ENCODE measurements at places on chromosomes 5 and 9. TPM values are rescaled to one million over a fixed set of nuclear protein-coding genes. Genes with fewer than 3 reads are reported as not detected.

The CAAP1 gene
- 16.6 TPM for polyA plus RNA-seq

The IL13 gene
- not detected for polyA plus RNA-seq

The ARL10 gene
- polyA plus RNA-seq = 12.2 TPM

The THBS4 gene
- polyA plus RNA-seq = 198 TPM

The FOXE1 gene
- not detected for polyA plus RNA-seq

DNA sequence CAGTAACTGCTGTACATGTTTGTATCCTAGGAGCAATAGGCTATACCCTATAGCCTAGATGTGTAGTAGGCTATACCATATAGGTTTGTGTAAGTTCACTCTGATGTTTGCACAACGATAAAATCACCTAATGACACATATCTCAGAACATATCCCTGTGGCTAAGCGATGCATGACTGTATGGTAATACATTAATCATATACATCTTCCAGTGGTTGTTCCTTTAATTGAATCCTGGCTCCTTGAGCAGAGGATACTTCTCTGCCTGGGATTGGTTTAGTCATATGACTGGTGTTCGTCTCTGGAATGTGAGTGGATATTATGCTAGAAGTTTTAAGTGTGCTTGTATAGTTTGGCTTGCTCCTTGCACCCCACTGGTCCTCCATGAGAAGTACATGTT, 425.8 kb downstream of the MAN2A1 start:
- no peak for DNase-seq

DNA sequence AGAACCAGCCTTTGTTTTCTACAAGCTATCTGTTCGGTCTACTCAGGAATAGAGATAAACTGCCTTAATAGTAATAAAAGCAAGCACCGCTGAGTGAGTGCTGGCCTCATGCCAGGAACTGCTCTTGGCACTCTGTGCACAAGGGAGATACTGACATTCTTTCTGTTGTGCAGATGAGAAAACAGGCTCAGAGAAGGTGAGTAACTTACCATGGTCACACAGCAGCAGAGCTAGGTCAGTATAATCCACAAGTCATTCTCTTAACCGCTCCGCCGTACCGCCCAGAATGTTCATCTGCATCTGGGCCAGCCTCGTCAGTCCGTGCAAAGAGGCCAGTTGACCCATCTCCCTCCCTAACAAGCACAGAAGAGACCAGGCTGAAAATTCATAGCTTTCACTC, 27.4 kb downstream of the QRFP start:
- DNase-seq = no peak

- DNase-seq = no peak
Observed at GRCh38 chr9:2082772-2083171, 67.6 kb downstream of the SMARCA2 start.

DNA sequence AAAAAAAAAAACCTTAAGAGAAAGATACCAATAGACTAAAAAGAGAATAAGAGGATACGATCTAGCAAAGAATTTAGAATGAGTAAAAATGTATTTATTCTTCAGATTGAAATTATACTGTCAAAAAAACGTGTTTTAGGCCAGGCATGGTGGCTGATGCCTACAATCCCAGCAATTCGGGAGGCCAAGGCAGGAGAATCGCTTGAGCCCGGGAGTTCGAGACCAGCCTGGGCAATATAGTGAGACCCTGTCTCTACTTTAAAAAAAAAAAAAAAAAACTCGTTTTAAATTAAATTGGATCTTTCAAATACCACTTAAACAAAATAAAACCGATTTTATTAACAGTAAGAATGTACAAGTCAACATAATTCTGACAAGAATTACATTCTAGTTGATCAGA, 41.8 kb downstream of the FBXL17 start:
- no peak for DNase-seq

DNA sequence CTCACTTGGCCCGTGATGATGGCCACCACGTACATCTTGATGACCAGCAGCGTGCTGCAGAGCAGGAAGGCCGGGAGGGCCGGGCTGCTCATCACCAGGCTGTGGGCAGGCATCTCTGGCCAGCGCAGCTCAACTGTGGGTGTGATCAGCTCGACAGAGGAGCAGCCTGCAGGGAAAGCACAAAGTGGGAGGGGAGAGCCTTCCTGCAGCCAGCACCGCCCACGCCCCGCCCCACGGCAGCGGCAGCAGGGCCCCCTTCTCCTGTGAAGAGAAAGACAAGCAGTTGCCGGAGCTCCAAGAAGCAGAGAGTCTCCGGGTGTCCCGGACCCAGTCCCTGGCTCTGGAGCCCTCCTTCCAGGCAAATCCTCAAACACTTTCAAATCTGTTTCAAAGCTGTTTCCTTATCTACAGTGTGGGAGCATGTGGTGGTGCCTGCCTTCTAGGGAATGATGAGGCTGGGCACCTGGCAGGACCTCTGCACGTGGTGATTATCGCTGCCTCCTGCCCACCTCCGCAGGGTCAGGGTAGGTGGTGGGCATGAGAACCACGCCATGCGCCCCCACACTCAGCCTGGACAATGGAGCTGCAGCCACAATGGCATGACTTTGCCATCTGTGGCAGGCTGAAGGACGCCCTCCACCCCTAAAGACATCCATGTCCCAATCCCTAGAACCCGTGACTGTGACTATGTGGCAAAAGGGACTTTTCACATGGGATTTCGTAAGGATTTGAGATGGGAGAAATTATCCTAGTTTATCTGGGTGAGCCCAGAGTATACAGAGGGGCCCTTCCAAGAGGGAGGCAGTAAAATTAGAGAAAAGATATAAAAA, at the start of gene PTGES:
PTGES (minus strand) TSS at position 143 of the 830 bp plus-strand sequence; CDS start at position 113, 30 bp downstream.
- no peak for DNase-seq

GRCh38 chr9:133707763-133708245, 30.3 kb downstream of the SARDH start:
- no peak for DNase-seq

DNA sequence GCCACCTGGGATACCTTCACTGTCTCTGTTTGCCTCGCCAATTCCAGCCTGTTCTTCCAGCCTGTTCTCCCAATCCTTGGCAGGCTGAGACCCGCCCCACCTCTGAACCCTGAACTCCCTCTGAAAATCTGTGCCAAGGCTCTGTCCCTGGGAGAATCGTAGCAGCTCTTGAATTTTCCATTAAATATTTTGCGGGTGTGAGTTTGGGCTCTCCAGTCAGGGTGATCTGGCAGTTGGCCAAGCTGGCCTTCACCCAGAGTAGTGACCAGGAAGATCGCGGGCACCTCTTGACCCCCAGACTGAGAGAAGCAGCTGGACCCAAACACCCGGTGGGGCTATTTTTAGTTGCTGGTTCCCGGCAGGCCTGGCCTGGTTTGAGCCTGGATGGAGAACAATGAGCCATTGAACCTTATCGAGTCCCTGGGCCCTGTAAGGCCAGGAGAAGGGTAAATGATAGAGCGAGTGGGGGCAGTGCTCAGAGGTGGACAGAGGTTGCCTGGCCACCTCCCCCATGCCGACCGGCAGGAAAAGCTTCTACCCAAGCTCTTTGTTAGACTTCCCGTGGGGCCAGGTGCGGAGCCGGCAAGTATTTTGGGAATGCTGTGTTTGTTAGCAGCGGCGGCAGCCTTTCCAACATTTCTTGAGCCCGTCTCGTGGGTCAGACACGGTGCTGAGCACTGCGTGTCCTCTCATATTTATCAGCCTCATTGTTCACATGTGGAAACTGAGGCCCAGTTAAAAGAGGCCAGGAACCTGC, 146.2 kb downstream of the RGS3 start:
- DNase-seq = no peak

DNA sequence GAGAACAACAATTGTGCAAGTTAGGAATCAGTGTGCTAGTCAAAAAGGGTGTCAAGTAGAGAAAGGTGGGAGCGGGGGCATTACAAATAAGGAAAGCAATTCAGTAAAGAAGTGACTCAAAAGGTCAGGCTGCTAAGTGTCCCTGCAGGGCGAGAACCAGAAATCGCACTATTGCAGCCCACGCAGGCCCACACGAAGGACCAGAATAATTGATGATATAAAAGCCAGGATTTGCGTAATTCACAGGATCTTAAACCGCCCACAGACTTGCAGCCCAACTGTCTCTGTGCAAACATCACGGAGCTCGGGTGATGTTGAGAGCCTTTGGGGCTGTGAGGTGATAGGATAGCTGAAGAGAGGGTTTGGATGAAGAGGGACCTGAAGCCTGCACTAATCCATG, 349.0 kb downstream of the BRINP1 start:
- DNase-seq = no peak

DNA sequence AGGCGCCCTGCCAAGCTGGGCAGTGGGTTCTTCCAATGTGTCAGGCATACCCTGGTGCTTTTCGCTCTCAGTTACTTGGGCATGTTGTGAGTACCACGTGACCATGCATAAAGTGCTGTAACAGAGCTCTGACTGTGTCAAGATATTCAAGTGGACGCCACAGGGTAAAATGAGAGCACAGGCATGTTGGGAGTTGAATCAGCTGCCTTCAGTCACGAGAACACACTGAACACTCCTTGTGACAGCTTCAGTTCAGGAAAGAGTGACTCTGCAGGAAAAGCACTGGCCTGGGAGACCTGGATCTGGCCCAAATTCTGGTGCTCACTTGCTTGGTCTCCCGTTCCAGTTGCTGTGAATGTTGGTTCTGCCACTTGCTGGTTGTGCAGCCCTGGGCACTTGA, 5.1 kb downstream of the MLANA start:
- no peak for DNase-seq

GRCh38 chr5:95988094-95988493, 26.4 kb upstream of the ELL2 start:
- DNase-seq = no peak

DNA sequence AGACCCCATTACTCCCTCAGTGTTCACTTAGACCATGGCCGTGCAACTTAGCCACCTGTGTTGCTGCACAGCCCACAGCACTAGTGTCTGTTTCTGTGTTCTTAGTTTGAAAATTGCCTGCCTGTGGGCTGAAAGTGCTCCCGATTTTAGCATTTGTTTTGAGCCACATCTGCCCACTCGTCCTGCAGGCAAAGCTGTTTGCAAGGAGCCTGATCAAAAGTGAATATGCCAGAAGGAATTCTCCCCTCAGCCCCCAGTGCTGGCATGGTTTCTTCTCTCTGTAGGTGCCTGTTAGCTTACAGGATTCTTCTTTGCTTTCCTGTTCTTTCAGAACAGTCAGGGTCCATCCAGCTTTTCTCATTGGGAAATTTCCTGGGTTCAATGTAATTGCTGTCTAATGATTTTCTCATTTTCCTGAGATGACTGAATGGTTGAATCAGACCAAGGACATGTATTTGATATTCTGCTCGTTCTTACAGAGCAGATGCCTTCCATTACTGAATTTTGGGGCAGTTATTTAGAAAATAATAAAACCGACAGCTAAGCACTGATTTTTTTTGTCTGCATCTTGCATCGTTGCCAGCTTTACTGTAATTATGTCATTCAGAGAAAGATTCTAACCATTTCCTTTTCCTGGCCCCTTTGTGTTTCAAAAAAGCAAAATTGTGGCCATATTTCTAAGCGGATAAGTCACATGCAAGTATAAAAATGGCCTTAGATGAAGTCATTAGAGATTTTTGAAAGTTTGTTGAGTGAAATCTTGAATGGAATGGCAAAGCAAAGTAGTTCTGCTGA, 111.1 kb upstream of the CKMT2 start:
- no peak for DNase-seq

Measured in forelimb muscle (tissue), 1 donor.